ENCODE measurements at places on chromosomes 13 and 19. TPM values are rescaled to one million over a fixed set of nuclear protein-coding genes. Genes with fewer than 3 reads are reported as not detected.

CDX2 gene
- polyA plus RNA-seq = not detected

PTH2 gene
- polyA plus RNA-seq = not detected

FPR1 gene
- polyA plus RNA-seq = 2.8 TPM

APOC1 gene
- 1,030 TPM for polyA plus RNA-seq

GDF15 gene
- polyA plus RNA-seq = 119 TPM

USHBP1 gene
- polyA plus RNA-seq = 11.4 TPM

DNA sequence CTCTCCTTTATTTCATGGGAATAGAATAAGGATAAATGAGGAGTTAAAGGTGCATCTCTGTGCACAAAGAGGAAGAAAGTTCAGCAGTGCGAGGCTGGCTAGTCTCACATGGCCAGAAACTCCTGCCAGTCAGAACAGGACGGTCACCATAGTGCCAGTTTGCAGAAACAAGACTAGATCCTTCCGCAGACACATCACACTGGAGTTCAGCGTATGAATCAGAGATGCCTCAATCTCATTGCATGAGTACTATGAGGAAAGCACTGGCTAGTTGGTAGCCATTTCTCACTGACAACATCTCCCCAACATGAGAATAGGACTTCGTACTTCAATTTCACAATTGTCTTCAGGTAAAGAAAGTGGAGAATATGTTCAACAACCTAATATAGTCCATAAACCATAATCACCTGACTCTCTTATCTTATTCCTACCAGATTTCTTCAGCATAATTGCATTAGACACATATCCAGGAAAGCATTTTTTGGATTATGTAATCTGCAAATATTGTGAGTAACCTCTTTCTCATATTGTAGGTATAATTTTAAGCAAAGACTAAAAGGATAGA lies 34.9 kb downstream of the RXFP2 start:
- H3K27me3 ChIP-seq = no peaks in the 10 kb centered on the region
- DNase-seq = no peak
- no peaks in the 10 kb centered on the region for H3K36me3 ChIP-seq
- H3K27ac ChIP-seq = no peak overlapping the region

DNA sequence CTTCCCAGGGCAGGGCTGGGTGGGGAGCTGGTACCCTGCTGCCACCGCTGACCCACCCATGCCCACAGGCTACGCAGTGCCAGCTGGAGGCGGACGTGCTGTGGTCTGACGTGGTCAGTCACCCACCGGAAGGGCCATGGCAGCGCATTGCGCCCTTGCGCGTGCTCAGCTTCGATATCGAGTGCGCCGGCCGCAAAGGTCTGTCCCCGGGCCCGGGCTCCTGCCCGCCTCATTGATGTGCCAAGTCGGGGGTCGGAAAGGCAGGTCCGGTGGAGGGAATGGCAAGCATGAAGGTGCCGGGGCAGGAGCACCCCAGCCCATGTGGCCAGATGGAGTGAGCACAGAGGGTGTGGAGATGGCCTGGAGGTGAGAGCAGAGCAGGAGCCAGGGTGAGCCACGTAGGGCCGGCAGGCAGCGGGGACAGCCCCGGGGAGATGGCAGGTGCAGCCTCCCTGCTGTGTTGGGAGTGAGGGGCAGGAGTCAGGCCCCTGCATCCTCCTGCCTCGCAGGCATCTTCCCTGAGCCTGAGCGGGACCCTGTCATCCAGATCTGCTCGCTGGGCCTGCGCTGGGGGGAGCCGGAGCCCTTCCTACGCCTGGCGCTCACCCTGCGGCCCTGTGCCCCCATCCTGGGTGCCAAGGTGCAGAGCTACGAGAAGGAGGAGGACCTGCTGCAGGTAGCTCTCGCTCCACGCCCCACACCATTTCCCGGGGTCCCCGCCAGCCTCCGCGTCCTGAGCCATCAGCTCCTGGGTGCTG lies 16.0 kb upstream of the SPIB start:
- no peaks in the 10 kb centered on the region for H3K27me3 ChIP-seq
- no peak for DNase-seq
- peaks cover 44% of the 10 kb centered on the region for H3K36me3 ChIP-seq
- H3K4me1 ChIP-seq = no peaks in the 10 kb centered on the region
- H3K27ac ChIP-seq = no peak overlapping the region
- H3K4me3 ChIP-seq = no peak overlapping the region

DNA sequence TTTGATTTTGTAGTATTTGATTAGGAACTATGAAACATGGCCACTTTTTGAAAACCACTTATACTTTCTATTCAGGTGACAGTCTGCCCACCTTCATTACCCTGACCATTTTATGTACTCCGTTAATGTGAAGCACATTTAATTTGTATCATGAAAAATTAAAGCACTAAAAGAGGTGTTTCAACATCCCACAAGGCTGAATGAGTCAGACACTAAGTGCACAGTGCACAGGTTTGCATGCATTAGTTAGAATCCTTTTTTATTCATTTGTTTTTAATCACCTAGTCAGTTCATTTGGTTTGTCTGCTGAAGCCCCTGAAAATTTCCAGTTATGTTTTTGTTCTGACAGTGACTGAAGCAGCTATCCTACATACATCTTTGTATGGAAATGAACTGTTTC lies 271.0 kb downstream of the SLITRK5 start:
- H3K27me3 ChIP-seq = no peaks in the 10 kb centered on the region
- H3K27ac ChIP-seq = no peak overlapping the region
- no peaks in the 10 kb centered on the region for H3K4me1 ChIP-seq
- no peaks in the 10 kb centered on the region for H3K36me3 ChIP-seq
- no peak for DNase-seq

DNA sequence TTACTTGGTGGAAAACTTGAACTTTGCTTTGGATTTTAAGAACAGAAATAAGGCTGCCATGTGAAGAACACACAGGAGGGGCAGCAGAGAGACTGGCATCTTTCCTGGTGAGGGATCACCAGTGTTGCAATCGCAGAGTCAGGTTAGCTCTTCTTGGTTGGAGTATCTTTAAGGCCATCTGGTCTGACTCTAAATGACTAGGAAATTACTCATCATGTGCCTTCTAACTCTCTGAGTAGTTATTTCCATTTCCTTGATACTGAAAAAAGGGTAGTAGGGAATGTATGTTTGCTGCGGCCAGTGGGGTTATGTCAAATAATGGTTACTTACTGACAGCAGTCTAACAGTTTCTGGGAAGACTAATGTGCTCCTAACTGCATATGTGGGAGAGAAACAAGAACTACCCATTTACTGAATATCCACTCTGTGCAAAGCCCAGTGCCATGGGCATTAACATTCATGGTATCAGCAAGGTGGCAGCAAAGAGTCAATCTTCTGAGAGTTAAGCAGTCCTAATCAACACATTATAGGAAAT lies 122.1 kb downstream of the COG6 start:
- no peak overlapping the region for H3K27ac ChIP-seq
- DNase-seq = no peak
- no peaks in the 10 kb centered on the region for H3K27me3 ChIP-seq
- H3K36me3 ChIP-seq = no peaks in the 10 kb centered on the region
- no peak overlapping the region for H3K4me3 ChIP-seq

- H3K27ac ChIP-seq = no peak overlapping the region
- no peaks in the 10 kb centered on the region for H3K4me1 ChIP-seq
Observed at GRCh38 chr13:50586414-50587083, 256.9 kb downstream of the DLEU7 start.

DNA sequence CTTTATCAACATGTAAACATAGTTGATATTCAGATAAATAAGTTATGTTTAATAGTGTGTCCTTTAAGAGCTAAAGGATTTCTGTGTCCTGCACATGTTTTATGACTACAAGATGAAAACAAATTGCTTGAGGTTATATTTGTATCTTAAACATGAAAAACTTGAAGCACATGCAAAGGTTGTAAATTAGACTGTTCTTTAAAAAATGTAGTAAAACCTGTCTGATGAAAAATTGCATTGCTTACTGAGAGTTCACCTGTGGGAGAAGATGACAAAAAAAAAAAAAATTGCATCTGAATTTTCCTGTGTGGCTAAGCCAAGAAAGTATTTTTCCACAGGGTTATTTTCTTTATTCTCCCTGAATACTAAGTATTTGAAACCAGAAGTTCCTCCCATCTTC lies 25.7 kb upstream of the LMO7 start:
- H3K4me1 ChIP-seq = no peaks in the 10 kb centered on the region
- H3K4me3 ChIP-seq = no peak overlapping the region
- no peaks in the 10 kb centered on the region for H3K36me3 ChIP-seq
- DNase-seq = no peak
- H3K27ac ChIP-seq = no peak overlapping the region

- no peak overlapping the region for H3K4me3 ChIP-seq
- no peaks in the 10 kb centered on the region for H3K27me3 ChIP-seq
- H3K27ac ChIP-seq = no peak overlapping the region
- H3K4me1 ChIP-seq = peaks cover 5% of the 10 kb centered on the region
Observed at GRCh38 chr19:10390652-10391286, 10.4 kb upstream of the TYK2 start.

DNA sequence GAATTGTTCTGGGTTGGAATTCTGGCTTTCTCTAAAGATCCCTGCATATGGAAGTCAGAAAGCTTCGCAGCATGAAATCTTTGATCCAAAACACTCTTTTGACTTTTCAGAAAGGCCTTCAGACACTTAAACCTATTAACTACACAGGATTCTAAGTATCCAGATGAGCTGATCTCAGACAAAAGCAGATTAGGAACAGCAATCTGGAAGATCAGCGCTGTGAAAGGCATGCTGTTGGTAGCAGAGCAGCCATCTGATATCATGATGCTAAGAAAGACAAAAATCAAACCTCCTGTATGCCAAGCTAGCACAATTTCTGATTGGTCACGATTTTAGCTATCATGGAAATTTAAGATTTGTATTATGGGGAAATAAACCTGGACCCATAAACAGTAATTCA lies 589.9 kb downstream of the GPC5 start:
- H3K4me1 ChIP-seq = no peaks in the 10 kb centered on the region
- H3K27ac ChIP-seq = no peak overlapping the region
- H3K36me3 ChIP-seq = no peaks in the 10 kb centered on the region
- DNase-seq = no peak
- no peaks in the 10 kb centered on the region for H3K27me3 ChIP-seq

DNA sequence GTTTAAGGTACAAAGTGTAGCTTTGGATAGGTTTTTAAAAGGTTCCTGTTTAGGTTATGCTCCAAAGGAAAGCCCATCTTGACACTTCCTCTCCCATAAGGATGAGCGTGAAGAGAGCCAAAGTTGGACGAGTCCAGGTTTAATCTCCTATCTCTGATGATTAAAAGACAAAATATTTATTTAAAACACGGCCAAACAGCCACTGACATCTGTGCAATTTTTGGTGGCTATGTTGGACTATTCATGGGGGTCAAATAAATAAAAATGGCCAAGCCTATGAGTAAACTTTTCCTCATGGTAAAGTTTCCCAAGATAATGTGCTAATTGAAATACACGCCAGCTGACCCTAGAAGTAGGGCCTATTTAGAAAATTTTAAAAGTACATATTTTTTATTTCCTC lies 69.0 kb upstream of the DOCK9 start:
- H3K27ac ChIP-seq = peak overlapping the region; percentile 53
- H3K4me1 ChIP-seq = peaks cover 22% of the 10 kb centered on the region
- DNase-seq = peak; percentile 23
- no peak overlapping the region for H3K4me3 ChIP-seq
- H3K27me3 ChIP-seq = no peaks in the 10 kb centered on the region

DNA sequence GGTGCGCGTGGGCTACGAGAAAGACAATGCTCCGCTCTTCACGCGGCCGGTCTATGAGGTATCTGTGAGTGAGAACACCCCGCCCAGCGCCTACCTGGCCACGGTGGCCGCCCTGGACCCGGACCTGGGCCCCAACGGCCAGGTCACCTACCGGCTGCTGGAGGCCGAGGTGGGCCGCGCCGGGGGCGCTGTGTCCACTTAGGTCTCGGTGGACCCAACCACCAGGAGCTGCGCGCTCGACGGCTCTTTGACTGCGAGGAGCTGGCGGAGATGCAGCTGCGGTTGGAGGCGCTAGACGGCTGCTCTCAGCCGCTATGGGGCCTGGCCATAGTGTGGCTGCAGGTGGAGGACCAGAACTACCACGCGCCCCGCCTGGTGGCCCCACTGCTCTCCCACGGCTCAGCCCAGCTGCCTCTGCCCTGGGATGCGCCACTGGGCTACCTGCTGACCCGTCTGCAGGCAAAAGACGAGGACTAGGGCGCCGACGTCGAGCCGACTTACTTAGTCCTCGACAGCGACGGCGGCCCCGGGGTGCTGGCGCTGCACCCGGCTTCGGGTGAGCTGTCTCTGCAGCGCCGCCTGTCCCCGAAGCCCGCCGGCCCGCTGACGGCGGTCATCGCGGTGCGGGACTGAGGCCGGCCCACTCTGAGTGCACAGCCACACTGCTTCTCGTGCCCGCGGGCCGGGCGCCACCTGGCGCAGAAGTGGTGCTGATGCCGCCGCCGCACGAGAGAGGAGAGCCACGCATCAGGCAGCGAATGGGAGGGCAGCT lies 173.0 kb downstream of the OLFM4 start:
- no peak overlapping the region for H3K4me3 ChIP-seq
- H3K27ac ChIP-seq = no peak overlapping the region
- peak; percentile 31 for DNase-seq
- H3K4me1 ChIP-seq = peaks cover 4% of the 10 kb centered on the region
- peaks cover 14% of the 10 kb centered on the region for H3K27me3 ChIP-seq
- H3K36me3 ChIP-seq = no peaks in the 10 kb centered on the region
